HS-27A (cell line): ENCODE measurements at places on chromosomes 4 and X.
A peak's percentile ranks its signal among the peaks of the same experiment; 100 is the strongest.

DNA sequence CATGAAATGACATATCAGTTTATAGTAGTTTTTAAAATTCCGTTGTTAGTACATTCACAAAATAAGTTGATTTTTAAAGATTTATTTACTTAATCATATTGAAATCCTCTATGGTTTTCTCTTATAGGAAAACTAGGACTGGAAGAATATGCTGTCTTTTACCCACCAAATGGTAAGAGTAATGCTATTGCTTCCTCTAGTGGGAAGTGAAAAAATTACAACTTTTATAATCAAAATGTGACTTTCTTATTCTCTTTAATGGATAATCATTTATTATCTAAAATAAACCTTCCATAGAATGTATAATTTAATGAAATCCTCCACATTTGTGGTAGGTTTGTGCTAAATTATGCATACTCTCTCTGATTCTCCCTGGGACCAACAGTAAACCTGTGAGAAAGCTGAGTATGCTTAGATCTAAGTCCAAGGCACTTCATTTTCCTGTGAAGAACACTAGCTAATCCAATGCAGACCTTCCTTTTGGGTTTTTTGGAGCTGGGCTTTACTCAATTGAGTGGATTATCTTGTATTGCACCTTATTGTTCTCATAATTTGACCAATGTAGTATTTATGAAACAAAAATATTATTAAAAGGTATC, 136.2 kb downstream of the TBC1D19 start:
- DNase-seq, result no peak

DNA sequence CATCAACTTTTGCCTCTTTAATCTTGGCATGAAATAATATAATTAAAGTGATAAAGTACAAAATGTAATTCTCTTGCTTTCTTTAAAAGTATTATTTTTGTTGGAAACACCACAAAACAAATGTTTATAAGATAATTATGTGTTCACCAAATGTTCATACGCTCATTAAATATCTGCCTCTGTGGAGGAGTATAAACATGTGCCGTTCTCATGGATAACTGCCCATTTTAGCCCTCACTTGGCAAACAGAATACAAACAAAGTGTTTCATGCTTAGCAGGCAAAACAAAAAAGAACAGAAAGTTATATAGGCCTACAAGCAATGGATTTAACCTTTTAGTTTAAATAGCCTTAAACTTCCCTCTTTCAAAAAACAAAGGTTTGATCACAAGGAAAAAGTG, 800.5 kb upstream of the DIAPH2 start:
- no peak for DNase-seq

DNA sequence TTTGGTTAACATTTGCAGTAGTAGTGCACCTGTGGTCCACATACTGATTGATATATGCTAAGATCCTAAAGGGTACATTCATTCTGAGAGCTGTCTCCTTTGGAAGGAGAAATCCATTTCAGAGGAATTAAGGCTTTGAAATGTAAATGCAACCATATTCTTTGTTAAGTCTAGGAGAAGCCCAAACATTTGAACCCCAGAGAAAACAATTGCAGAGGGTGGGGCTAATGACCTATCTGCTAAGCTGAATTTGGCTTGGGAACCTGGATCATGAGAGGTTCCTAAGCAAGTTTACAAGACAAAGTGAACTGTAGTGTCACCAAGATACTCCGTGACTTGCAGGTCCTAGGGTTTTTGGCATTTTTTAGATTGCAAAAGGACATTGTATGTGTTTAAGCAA, 41.2 kb downstream of the LAS1L start:
- DNase-seq, result no peak

- no peak for DNase-seq
These were observed 128.3 kb upstream of the MED14 start for GRCh38 chrX:40863671-40864070.

- DNase-seq, result no peak
These were observed 29.9 kb upstream of the GPC4 start for GRCh38 chrX:133444952-133445831.

GRCh38 chrX:19882066-19882775, 5.2 kb downstream of the SH3KBP1 start:
- DNase-seq, result no peak

- DNase-seq, result no peak
These were observed 964.7 kb downstream of the PCDH19 start for GRCh38 chrX:99445336-99445735.

- no peak for DNase-seq
These were observed 892.4 kb upstream of the TENM3 start for GRCh38 chr4:181350615-181351415.

GRCh38 chr4:84237008-84237407, 262.1 kb downstream of the NKX6-1 start:
- DNase-seq, result no peak

GRCh38 chrX:131595120-131595519, 51.2 kb downstream of the OR13H1 start:
- no peak for DNase-seq

GRCh38 chr4:71442336-71442735, 103.5 kb downstream of the SLC4A4 start:
- DNase-seq, result no peak

DNA sequence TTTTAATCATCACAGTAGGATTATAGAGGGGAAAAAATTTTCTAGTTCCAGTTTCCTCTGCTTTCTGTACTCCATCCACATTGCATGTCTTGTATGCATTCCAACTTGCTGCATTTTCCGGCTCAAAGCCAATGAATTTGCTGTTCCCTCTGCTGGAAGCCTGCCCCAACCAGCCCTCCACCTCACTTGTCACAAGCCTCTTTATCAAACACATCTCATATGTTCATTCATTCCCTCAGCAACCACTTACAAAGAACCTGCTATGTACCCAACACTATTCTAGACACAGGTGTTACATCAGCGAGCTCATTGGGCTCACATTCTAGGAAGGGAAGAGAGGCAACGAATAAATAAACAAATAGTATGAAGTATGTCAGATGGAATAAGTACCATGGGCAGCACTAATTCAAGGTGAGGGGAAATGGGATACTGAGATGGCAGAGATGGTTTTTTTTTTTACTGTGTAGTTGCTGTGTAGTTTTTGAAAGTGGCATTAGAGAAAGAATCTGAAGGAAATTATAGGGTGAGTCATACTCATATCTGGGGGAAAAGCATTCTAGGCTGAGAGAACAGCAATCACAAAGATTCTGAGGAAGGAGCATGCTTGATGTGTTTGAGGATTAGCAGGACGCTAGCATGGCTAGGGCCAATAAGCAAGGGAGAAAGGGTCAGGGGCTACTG, 332.5 kb downstream of the PDGFC start:
- DNase-seq, result peak; percentile 89

- no peak for DNase-seq
These were observed 337.7 kb downstream of the BMPR1B start for GRCh38 chr4:95095348-95095974.
